ENCODE measurements at places on chromosomes 16 and 17. TPM values are rescaled to one million over a fixed set of nuclear protein-coding genes. Genes with fewer than 3 reads are reported as not detected.

The NGFR gene
- 25.7 TPM for total RNA-seq

DNA sequence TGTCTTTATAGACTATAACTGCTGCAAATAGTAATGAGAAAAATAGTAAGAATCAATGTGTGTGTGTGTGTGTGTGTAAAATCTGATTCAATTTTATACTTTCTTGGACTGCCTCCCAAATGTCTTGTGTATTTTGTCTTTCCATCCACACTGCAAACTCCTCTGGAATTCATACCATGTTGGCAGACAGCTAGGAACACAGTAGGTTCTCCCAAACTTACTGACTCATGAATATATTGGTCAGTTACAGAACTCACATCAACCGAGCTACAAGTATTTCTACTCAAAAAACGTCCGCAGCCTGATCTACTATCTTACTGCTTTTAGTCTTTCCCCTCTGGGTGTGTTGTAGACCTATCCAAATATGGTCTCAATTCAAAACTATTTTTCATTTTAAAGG, 542.7 kb upstream of the PSMD7 start:
- no peaks in the 10 kb centered on the region for H3K36me3 ChIP-seq
- no peaks in the 10 kb centered on the region for H3K4me1 ChIP-seq
- H3K27ac ChIP-seq: no peak overlapping the region
- H3K27me3 ChIP-seq: peaks cover 10% of the 10 kb centered on the region

DNA sequence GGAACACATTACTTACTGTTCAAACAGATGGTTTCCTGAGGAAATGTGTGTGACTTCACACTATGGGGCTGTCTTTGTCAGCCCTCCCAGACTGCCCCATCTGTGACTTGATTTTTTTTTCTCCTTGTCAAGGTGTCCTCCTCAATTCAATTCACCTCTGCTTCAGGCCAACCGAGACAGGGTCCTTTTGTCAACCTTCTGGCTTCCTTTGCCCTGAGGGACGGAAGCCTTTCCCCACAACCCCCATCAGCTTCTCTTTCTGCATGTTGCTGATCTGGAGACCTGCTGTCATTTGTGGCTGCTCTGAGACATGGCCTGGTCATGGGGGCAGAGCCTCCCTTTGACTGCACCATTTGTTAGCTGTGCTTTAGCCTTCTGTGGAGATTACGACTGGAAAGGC, 21.3 kb upstream of the RGS9 start:
- H3K27me3 ChIP-seq: no peaks in the 10 kb centered on the region
- no peaks in the 10 kb centered on the region for H3K36me3 ChIP-seq
- H3K27ac ChIP-seq: no peak overlapping the region
- H3K4me1 ChIP-seq: no peaks in the 10 kb centered on the region
- no peak for DNase-seq

- H3K4me1 ChIP-seq: peaks cover 62% of the 10 kb centered on the region
- H3K4me3 ChIP-seq: no peak overlapping the region
- peak overlapping the region; percentile 77 for H3K27ac ChIP-seq
- H3K36me3 ChIP-seq: peaks cover 3% of the 10 kb centered on the region
Observed at GRCh38 chr16:75097941-75098901, 18.4 kb downstream of the LDHD start.

DNA sequence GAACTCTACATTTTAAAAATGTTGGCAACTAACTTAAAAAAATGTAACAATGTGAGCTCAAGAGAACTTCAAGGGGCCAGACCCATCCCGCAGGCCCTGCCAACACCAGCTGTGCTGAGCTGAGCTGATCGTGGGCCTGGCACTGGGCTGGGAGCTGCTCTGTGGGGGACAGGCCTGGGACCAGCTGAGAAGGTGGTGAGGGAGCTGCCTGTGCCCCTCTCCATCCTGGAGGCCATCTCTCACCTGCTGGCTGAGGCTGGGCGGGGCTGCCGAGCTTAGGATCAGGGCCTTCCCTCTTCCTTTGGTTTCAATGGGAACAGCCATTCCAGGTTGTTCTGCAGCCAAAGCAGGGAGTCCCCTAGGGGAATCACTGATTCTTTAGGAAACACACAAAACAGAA, 58.2 kb downstream of the IL21R start:
- no peak overlapping the region for H3K27ac ChIP-seq
- H3K36me3 ChIP-seq: peaks cover 50% of the 10 kb centered on the region
- no peak overlapping the region for H3K4me3 ChIP-seq
- H3K27me3 ChIP-seq: no peaks in the 10 kb centered on the region
- H3K4me1 ChIP-seq: peaks cover 39% of the 10 kb centered on the region
- no peak for DNase-seq

GRCh38 chr16:83744441-83744981, 63.3 kb upstream of the HSBP1 start:
- H3K27ac ChIP-seq: no peak overlapping the region
- H3K4me3 ChIP-seq: no peak overlapping the region
- no peaks in the 10 kb centered on the region for H3K27me3 ChIP-seq
- H3K4me1 ChIP-seq: peaks cover 7% of the 10 kb centered on the region
- no peaks in the 10 kb centered on the region for H3K36me3 ChIP-seq

- no peak overlapping the region for H3K4me3 ChIP-seq
- no peak for DNase-seq
- H3K27ac ChIP-seq: no peak overlapping the region
- H3K27me3 ChIP-seq: no peaks in the 10 kb centered on the region
- no peaks in the 10 kb centered on the region for H3K36me3 ChIP-seq
Observed at GRCh38 chr17:12463102-12463501, 202.6 kb upstream of the MYOCD start.

GRCh38 chr16:1645914-1646525, 32.1 kb upstream of the JPT2 start:
- no peak overlapping the region for H3K4me3 ChIP-seq
- DNase-seq: no peak
- H3K27me3 ChIP-seq: no peaks in the 10 kb centered on the region

All from suprapubic skin (tissue), 4 donors.